NT2/D1 (cell line): ENCODE measurements at places on chromosomes 4 and X.

GRCh38 chr4:96315815-96316214, 475.9 kb downstream of the PDHA2 start:
- no peak for DNase-seq

- DNase-seq: peak; percentile 2
Measured at GRCh38 chrX:147174591-147174990, 360.0 kb upstream of the CXorf51A start.

- no peak for DNase-seq
Measured at GRCh38 chrX:47247206-47247998, 14.6 kb downstream of the USP11 start.

GRCh38 chr4:39037941-39038340, 5.7 kb upstream of the TMEM156 start:
- no peak for DNase-seq

DNA sequence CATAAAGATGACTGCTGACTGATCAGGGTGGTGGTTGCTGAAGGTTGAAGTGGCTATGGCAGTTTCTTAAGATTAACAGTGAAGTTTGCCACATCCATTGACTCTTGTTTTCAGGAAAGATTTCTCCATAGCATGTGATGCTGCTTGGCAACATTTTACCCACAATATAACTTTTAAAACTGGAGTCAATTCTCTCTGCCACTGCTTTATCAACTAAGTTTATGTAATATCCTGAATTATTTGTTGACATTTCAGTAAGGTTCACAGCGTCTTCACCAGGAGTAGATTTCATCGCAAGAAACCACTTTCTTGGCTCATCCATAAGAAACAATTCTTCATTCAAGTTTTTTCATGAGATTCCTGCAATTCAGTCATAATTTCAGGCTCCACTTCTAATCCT, 166.5 kb upstream of the SPRY1 start:
- no peak for DNase-seq

DNA sequence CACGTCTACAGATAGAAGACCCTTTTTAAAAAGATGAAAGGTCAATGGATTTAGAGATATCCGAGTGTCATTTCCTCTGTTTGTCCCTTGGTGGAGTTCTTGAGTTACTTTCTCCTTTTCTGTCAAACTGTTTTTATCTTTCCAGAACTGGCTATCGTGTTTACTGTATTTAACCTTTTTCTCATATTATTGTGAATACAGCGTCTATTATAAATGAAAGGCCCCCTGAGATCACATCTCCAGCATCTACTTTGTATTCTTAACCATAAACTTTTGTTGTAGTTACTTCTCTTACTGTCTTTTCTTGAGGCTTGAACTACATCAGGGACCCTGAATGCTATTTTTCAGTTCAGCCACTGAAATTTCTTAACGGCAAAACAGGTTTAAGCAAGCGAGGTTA, 4.0 kb upstream of the PCDH7 start:
- no peak for DNase-seq

GRCh38 chrX:39497702-39498265, 600.0 kb downstream of the BCOR start:
- DNase-seq: no peak

- DNase-seq: no peak
Measured at GRCh38 chr4:101355767-101356702, 8.7 kb upstream of the PPP3CA start.

DNA sequence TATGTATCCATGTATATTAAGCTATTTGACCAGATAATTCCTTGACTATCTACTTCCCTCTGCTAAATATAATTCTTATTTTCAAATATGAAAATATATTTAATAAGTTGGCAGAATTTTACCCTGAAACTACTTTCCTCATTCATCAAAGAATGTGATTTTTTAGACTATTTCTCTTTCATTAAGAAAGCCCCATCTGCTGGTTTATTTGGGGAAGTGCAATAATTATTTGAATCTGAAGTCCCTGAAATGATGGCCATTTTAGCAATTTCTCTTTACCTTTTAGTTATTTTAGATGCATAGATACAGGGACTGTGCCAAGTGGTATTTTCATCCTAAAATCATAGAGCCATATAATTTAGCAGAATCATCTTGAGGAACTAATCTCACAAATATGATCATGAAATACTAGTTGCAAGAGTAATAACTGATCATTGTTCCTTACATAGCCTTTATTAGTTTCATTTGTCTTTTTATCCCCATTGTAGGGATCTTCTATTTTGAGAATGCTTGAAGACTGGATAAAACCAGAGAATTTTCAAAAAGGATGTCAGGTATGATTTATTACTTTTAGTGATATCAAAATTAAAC, 39.0 kb downstream of the ENPEP start:
- DNase-seq: no peak

- DNase-seq: no peak
Measured at GRCh38 chr4:30208731-30209435, 511.3 kb upstream of the PCDH7 start.

GRCh38 chrX:22026731-22027130, 5.4 kb upstream of the PHEX start:
- DNase-seq: no peak
